ENCODE measurements at places on chromosomes 12 and 14.

DNA sequence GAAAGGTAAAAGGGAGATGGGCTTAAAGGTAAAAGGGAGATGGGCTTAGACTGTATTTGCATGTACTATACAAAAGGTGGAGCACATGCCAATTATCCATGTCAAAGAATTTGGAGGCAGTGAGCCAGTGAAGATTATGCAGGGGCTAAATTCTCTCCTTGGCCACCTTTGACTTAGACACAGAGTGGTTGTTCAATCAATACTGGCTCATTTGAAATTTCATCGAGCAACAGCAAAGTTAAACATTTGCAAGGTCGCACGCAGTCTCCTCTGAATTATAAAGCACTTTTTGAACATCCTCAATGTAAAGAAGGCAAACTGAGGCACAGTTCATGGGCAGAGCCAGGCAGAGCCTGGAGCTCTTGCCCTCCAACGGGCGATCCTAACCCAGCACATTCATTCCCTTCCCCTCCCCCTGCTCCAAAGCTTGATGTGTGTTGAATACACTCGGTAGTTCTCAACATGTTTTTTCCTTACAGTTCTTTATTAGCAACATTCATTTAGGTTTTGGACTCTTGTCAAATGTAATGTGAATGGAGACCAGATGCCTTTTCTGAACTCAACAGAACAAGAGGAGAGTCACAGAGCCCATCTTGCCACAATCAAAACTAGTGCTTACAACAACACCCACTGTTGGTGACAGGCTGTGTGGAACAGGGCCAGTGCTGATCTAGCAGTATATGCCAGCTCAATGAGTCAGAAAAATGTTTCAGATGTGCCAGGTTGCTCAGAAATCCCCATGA lies 169.7 kb upstream of the G2E3 start:
- peak; percentile 24 for DNase-seq

DNA sequence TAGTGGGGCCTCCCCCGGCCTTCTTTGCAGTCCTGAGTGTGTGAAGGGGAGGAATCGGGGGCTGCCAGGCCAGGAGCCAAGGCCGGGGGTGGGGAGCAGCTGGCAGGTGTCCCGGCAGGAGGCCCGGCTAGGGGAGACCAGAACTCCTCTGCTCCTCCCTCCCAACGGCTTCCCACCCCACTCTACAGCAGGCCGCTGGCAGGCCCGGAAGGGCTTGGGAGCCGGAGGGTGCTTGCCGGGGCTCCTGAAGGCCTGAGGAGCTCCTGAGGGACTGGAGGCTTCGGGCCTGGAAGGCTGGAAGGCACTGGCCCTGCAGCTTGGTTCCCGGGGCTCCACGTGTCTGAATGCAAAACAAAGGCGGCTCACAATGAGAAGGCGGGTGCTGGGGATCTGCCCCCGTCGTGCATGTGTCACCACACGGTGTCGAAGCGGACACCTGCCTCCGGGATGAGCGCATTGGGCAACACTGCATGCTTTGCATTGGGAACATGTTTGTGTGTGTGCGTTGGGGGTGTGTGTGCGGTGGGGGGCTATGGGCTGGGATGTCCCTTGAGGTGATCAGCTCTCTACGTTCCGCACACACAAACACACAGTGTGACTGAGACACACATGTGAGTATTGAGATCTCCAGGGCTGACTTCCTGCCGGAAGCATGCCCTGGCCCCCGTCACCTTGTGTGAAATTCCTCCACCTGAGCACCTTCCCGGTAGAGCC lies 30.9 kb upstream of the ANKRD9 start:
- no peak for DNase-seq

GRCh38 chr12:51692016-51692415 lies 101.0 kb downstream of the SCN8A start:
- no peak for DNase-seq

- no peak for DNase-seq
Observed at GRCh38 chr12:106190581-106190980, 51.8 kb upstream of the NUAK1 start.

GRCh38 chr12:66726556-66726955 lies 47.7 kb upstream of the GRIP1 start:
- DNase-seq = no peak
